ENCODE measurements at places on chromosomes 3 and 15.

DNA sequence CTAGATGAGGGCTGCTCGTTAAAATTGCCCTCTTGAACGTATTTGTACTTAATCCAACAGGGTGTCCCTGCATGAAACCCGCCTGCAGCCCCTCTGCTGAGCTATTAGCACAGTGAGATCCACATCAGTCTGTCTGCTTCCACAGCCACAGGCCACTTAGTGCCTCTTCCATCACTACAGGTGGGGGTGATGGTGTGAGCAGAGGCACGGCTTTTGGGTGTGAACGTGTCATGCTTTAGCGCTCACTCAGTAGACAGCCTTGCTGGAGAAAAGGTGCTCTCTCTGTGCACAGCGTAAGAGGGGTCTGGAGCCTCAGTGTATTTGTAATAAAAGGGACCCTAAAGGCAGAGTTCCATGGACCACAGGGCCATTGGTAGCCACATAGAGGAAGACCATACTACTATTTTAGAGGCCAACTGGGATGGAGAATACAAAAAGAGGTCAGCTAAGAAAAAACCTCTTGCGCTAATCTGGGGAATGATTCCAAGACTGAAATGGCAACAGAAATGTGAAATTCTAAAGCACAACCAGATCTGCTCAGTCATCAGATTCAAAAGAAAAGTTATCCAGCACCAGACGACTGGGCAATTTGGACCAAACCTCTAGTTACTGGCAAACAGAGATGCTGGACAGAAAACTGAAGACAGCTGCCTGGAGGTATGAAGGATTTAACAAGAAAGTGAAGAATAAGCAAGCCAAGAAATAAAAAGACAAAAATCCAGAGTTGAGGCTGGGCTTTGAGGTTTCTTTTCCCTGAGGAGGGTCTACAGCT lies 120.2 kb downstream of the ATP10A start:
- no peak for DNase-seq

DNA sequence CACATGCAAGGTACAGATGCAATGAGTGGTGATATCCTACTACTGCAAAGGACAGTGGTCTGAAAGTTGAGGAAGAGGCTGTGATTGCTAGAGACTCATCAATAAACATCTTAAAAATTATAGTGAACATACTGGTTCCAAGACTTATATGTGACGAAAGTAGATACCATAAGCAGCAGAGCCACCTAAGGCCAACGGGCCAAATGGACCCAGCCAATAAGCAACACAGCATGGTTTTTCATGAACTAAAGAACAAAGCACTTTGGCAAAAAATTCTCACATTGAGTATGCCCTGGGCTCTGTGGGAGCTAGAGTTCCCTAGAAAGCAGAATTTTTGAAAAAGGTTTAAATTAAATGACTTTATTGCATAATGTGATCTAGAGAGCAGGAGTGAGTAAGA lies 272.1 kb downstream of the SI start:
- DNase-seq = no peak

DNA sequence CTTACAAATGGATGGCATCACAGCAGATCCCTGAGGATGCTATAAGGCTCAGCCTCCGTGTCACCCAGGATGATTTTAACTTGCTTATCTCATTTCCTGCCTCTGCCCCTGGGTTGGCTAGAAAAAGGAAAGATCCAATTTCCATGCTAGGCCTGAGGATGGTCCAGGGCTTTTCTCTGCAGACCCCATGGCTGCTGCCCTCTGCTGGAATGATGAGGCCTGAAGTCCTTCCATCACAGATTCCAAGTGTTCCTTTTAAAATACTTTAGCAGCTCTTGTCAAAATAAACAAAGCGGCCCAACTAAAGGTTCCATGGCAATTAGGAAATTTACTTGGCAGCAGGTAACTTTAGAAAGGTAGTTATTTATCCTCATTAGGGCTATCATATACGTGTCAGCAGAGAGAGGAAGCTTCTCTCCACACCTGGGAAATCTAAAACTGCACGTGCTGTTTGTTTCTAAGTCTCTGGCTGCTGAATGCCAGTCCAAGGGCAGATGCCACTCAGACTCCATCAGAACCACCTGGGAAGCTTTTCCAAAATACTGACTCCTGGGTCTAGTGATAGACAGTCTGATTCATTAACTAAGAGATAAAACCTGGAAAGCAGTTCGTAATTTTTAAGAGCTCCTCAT lies 401.9 kb upstream of the IL12A start:
- DNase-seq = no peak

- no peak for DNase-seq
Observed at GRCh38 chr3:112653209-112653871, 12.4 kb upstream of the CCDC80 start.
